Activated CD4-positive, alpha-beta T cell treated with anti-CD3 and anti-CD28 coated beads, Interleukin-2, amount 10 ng/mL, durations not matched to agents 7 days and 5 days (primary cell): ENCODE measurements at places on chromosomes 1 and 21. TPM values are rescaled to one million over a fixed set of nuclear protein-coding genes. Genes with fewer than 3 reads are reported as not detected.

- DNase-seq, result no peak
- H3K4me1 ChIP-seq, result no peaks in the 10 kb centered on the region
- H3K27me3 ChIP-seq, result no peaks in the 10 kb centered on the region
- no peaks in the 10 kb centered on the region for H3K36me3 ChIP-seq
These were observed at the start of gene ACTL8 for GRCh38 chr1:17755120-17755519. TSS of gene ACTL8 (plus strand) at chr1:17755333. CDS start at chr1:17823009, 67,676 bp downstream.

DNA sequence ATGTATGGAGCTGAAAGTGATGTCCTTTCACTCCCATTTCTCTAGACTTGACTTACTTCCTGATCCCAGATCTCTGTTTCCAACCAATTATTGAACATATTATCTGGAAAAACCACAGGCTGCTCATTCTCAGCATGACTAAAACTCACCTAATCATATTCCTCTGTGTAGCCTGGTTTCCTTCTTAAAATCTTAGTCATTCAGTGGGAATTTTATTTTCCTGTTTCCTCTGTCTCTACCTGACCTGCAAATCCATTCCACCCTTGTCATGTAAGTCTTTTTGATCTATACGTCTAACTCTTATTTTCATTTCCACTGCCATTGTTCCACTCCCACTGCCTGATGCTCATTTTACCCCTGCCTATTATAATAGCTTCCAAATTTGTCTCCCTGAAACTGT lies 67.9 kb upstream of the APOBEC4 start:
- no peaks in the 10 kb centered on the region for H3K4me1 ChIP-seq
- H3K27ac ChIP-seq, result no peak overlapping the region
- DNase-seq, result no peak
- H3K4me3 ChIP-seq, result no peak overlapping the region
- no peaks in the 10 kb centered on the region for H3K36me3 ChIP-seq

GRCh38 chr1:64912191-64912590 lies 54.2 kb downstream of the JAK1 start:
- peaks cover 9% of the 10 kb centered on the region for H3K36me3 ChIP-seq
- no peak for DNase-seq
- H3K4me1 ChIP-seq, result peaks cover 52% of the 10 kb centered on the region
- H3K4me3 ChIP-seq, result no peak overlapping the region
- H3K27me3 ChIP-seq, result no peaks in the 10 kb centered on the region

- H3K4me3 ChIP-seq, result no peak overlapping the region
- no peak overlapping the region for H3K27ac ChIP-seq
- no peak for DNase-seq
- no peaks in the 10 kb centered on the region for H3K4me1 ChIP-seq
- peaks cover 2% of the 10 kb centered on the region for H3K36me3 ChIP-seq
- no peaks in the 10 kb centered on the region for H3K27me3 ChIP-seq
These were observed 257.7 kb downstream of the FAF1 start for GRCh38 chr1:50702395-50702794.

- no peak overlapping the region for H3K27ac ChIP-seq
- DNase-seq, result no peak
- H3K4me1 ChIP-seq, result peaks cover 44% of the 10 kb centered on the region
These were observed 4.6 kb downstream of the LRRC8B start for GRCh38 chr1:89529196-89529595.

- no peak overlapping the region for H3K4me3 ChIP-seq
- no peak for DNase-seq
- no peak overlapping the region for H3K27ac ChIP-seq
- peaks cover 61% of the 10 kb centered on the region for H3K27me3 ChIP-seq
- peaks cover 22% of the 10 kb centered on the region for H3K4me1 ChIP-seq
- H3K36me3 ChIP-seq, result no peaks in the 10 kb centered on the region
These were observed 3.9 kb upstream of the EFNA1 start for GRCh38 chr1:155123801-155124200.

DNA sequence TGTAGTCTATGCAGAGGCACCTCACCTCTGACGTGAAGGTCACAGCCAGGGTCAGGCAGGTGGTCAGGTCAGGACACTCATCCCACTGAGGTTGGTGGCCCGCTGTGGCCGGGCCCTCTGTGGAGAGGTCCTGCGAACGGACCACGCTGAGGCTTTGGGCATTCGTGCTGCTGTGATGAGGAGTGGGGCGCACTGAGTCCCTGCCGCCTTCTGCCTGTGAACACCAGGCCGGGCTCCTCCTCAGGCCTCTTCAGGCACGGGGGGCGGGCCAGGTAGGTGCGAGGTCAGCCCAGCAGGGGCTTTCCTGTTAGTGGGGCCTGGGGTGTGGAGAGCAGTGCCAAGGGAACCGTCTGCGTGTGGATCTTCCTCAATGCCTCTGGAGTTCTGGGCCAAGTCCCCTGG lies 39.0 kb downstream of the COQ8A start:
- no peak for DNase-seq
- H3K27me3 ChIP-seq, result no peaks in the 10 kb centered on the region
- H3K27ac ChIP-seq, result no peak overlapping the region
- H3K4me3 ChIP-seq, result no peak overlapping the region

- no peak for DNase-seq
- no peaks in the 10 kb centered on the region for H3K27me3 ChIP-seq
- H3K36me3 ChIP-seq, result peaks cover 57% of the 10 kb centered on the region
- no peak overlapping the region for H3K4me3 ChIP-seq
These were observed 72.8 kb downstream of the SLC45A1 start for GRCh38 chr1:8390707-8391106.

DNA sequence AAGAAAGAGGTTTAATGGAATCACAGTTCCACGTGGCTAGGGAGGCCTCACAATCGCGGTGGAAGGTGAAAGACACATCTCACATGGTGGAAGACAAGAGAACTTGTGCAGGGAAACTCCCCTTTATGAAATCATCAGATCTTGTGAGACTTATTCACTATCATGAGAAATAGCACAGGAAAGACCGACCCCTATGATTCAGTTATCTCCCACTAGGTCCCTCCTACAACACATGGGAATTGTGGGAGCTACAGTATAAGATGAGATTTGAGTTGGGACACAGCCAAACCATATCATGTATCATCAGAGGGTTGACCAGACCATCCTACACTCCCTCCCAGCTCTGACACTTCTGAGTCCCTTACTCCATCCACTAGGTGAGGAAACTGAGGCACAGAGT lies 143.9 kb upstream of the KLHDC7A start:
- no peaks in the 10 kb centered on the region for H3K36me3 ChIP-seq
- DNase-seq, result no peak
- no peak overlapping the region for H3K4me3 ChIP-seq

GRCh38 chr1:182677397-182678098 lies 6.8 kb downstream of the RGS8 start:
- H3K27ac ChIP-seq, result no peak overlapping the region
- H3K27me3 ChIP-seq, result peaks cover 17% of the 10 kb centered on the region
- H3K36me3 ChIP-seq, result no peaks in the 10 kb centered on the region
- DNase-seq, result no peak
- no peak overlapping the region for H3K4me3 ChIP-seq

DNA sequence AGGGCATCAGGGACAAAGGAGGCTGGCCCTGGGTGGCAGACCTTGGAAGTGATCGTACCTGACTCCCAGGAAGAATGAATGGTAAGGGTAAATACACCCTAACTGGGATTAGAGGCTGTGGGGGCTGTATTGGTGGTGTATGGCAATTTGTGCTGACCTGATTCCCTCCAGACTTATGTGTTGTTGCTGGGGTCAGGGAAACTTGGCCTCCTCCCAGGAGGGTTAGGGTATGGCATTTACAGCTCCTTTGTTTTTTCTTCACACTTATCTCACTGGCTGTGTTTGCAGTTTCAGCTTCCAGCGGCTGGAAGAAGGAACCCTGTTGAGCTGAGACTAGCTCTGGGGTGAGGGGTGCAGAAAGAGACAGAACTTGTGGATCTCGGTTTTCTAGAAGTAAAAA lies 8.2 kb downstream of the VANGL1 start:
- DNase-seq, result no peak
- H3K36me3 ChIP-seq, result peaks cover 17% of the 10 kb centered on the region
- no peak overlapping the region for H3K27ac ChIP-seq
- H3K4me1 ChIP-seq, result peaks cover 9% of the 10 kb centered on the region
- H3K4me3 ChIP-seq, result no peak overlapping the region

GRCh38 chr1:99702221-99702620 lies 56.3 kb downstream of the PALMD start:
- H3K4me1 ChIP-seq, result peaks cover 20% of the 10 kb centered on the region
- no peak overlapping the region for H3K4me3 ChIP-seq

GRCh38 chr1:8669606-8670335 lies 147.7 kb downstream of the RERE start:
- H3K4me1 ChIP-seq, result peaks cover 34% of the 10 kb centered on the region
- H3K27ac ChIP-seq, result peak overlapping the region; percentile 78
- no peak for DNase-seq
- H3K36me3 ChIP-seq, result no peaks in the 10 kb centered on the region
- H3K4me3 ChIP-seq, result peak overlapping the region; percentile 43
- no peaks in the 10 kb centered on the region for H3K27me3 ChIP-seq

GRCh38 chr1:91787919-91788318 lies 98.0 kb downstream of the TGFBR3 start:
- H3K4me1 ChIP-seq, result peaks cover 35% of the 10 kb centered on the region
- no peaks in the 10 kb centered on the region for H3K27me3 ChIP-seq
- peaks cover 11% of the 10 kb centered on the region for H3K36me3 ChIP-seq
- H3K4me3 ChIP-seq, result no peak overlapping the region

DNA sequence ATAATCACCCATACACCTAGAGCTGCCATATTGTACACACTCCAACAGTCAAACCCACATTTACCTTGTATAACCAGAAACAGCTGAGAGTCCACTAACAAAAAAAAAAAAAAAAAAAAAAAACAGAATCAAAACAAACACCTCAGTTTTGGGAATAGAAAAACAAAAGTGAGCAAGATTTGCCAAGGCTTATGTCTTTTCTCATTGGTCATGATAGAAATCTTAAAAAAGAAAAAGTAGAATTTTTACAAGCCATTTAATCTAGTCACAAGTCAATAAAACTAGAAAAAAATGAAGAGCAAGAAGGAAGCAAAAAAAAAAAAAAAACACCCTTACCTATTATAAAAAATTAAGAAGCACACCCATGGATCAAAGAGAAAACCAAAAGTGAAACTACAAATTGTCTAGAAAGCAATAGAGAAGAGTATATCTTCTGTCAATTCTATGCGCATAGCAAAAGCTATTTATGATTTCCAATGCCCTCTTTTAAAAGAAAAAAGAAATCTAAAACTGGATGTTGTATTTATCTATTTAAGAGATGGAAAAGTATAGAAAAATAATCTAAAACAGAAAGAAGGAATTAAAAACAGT lies 113.2 kb upstream of the GALNT2 start:
- H3K36me3 ChIP-seq, result peaks cover 8% of the 10 kb centered on the region
- DNase-seq, result no peak
- H3K27me3 ChIP-seq, result peaks cover 12% of the 10 kb centered on the region

DNA sequence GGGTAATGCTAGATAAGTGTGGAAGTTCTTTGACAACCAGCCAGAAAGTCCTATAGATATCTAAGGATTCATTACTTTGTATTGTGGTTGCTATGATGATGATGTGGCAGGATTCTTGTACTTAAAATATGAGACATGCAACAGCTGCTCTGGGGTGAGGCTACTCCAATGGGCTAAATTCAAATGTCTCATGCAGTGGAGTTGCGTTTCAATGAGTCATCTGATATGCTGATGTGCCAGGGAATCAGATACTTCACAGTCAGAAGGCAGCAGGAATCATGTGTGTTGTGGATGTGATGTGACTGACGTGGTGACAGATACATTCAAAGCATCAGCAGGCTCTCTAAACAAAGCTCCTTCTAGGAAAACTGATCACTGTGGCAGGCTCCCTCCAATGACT lies 66.5 kb downstream of the TSEN15 start:
- no peak overlapping the region for H3K27ac ChIP-seq
- H3K27me3 ChIP-seq, result no peaks in the 10 kb centered on the region
- peaks cover 3% of the 10 kb centered on the region for H3K36me3 ChIP-seq
- H3K4me3 ChIP-seq, result no peak overlapping the region
- DNase-seq, result no peak

DNA sequence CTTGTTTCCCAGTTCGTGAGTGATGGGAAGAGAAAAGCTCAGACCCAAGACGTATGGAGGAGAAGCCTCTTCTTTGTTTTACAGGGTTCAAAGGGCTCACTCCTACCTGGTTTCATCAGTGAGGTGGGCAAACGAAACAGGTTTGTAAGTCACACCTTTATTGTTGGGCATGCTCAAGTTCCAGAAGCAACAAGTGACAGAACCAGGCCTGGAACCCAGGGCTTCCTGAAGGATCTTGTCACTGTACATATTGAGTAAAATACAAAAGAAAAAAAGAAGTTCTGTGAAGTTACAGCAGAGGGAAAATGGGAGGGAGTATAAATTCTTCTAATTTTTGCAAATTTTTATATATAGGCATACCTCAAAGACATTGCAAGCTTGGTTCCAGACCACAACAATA lies 320.9 kb upstream of the PROX1 start:
- peaks cover 15% of the 10 kb centered on the region for H3K4me1 ChIP-seq
- no peak overlapping the region for H3K4me3 ChIP-seq
- no peaks in the 10 kb centered on the region for H3K36me3 ChIP-seq
- no peaks in the 10 kb centered on the region for H3K27me3 ChIP-seq
- H3K27ac ChIP-seq, result no peak overlapping the region

DNA sequence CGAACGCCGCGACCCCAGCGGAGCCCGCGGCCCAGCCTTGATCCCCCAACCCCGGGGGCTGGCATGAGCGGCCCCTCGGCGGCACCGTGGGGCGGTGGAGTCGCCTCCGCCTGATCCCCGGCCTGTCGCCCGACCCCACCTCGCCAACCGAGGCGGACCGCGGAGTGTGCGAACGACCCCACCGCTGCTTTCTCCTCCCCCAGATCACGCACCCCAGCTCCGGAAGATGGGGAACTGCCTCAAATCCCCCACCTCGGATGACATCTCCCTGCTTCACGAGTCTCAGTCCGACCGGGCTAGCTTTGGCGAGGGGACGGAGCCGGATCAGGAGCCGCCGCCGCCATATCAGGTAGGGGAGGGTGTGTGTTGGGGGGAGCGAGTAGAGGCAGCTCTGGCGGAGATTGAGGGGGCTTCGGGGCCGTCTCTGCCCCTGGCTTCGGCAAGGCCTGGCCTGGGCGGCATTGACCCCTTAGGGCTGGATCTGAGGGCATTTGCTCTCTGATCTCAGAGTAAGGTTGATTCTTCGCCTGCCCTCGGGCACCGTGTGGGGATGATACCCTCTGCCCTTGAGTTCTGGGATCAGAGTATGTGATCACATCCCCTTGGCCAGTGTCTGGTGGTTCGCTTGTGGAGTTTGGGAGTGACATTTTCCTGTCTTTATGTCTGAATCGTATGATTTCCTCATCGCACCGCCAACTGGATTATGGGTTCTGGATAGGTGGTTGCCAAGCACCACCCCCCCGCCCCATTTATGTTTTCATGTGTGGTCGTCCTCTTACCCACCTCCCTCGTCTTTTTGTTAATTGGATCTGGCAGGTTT lies 668 bp downstream of the RNF11 start:
- no peaks in the 10 kb centered on the region for H3K27me3 ChIP-seq
- no peak overlapping the region for H3K4me3 ChIP-seq

GRCh38 chr1:163664671-163665335 lies 343.0 kb downstream of the NUF2 start:
- no peaks in the 10 kb centered on the region for H3K36me3 ChIP-seq
- H3K4me1 ChIP-seq, result no peaks in the 10 kb centered on the region
- no peak overlapping the region for H3K4me3 ChIP-seq
- no peak overlapping the region for H3K27ac ChIP-seq
- DNase-seq, result no peak

LCE2B gene
- not detected for total RNA-seq

EYA3 gene
- 27.8 TPM for total RNA-seq

SPRR1B gene
- not detected for total RNA-seq

SMPDL3B gene
- total RNA-seq, result 0.20 TPM

AXDND1 gene
- 0.42 TPM for total RNA-seq

HAO2 gene
- total RNA-seq, result not detected

DNASE2B gene
- not detected for total RNA-seq
